ENCODE measurements at places on chromosomes 16 and 17. TPM values are rescaled to one million over a fixed set of nuclear protein-coding genes. Genes with fewer than 3 reads are reported as not detected.

DNA sequence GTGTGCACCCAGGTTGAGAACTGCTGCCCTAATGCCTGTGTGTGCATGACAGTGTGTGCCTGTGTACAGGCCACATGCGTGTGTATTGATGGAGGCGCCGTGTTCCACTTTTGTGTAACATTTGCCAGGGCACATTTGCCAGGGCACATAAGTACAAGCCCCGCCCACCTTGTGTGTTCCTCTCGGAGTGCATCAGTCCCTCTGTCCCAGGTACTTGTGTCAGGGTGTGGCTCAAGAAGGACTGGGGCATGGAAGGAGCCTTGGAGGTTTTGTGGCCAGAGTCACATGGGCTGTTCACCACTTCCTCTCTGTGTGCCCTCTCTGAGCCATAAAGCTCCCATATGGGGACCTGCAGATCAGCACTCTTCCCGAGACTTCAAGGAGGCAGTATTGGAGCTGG lies 73.9 kb downstream of the MRM1 start:
- peak; percentile 60 for DNase-seq

DNA sequence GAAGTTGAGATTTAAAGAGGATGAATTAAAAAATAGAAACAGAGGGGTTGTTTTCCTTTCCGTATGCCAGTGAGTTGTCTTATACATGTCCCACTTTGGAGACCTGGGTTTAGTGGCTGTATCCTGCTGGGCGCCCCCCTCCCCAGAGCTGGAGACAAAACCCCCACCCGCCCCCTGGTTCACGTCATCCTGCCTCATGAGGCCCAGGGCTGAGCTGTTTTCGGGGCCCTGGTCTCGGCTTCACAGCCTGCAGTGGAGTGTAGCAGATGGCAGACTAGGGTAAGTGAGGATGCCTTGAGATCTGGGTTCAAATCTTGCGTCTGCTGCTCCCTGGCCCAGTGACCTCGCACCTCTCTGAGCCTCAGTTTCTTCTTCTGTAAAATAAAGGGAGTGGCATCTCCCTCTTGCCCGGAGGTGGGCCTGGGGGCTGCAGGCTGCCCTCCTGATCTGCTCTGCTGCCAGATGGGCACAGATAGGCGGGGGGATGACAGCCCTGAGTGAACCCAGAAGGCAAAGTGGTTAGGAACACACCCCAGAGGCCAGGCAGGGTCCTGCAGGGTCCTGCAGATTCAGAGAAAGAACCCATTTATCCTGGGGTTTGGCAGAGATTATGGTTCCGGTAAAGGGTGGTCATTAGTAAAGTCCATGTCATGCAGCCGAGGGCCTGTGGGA lies 45.1 kb downstream of the SOCS3 start:
- DNase-seq, result no peak

- no peak for DNase-seq
Measured at GRCh38 chr16:12097523-12098428, 121.2 kb downstream of the SNX29 start.

GRCh38 chr17:3697103-3697476 lies 1.1 kb upstream of the P2RX5 start:
- DNase-seq, result no peak

The ZG16 gene
- total RNA-seq, result 585 TPM
